ENCODE measurements at places on chromosomes 5 and 9.
A peak's percentile ranks its signal among the peaks of the same experiment; 100 is the strongest.

GRCh38 chr9:89532944-89533343 lies 35.0 kb upstream of the SEMA4D start:
- peaks cover 9% of the 10 kb centered on the region for H3K4me1 ChIP-seq
- H3K4me3 ChIP-seq, result no peak overlapping the region
- H3K27ac ChIP-seq, result no peak overlapping the region
- no peaks in the 10 kb centered on the region for H3K36me3 ChIP-seq

- H3K4me1 ChIP-seq, result peaks cover 10% of the 10 kb centered on the region
- H3K4me3 ChIP-seq, result no peak overlapping the region
- no peaks in the 10 kb centered on the region for H3K36me3 ChIP-seq
- H3K27me3 ChIP-seq, result peaks cover 93% of the 10 kb centered on the region
- DNase-seq, result no peak
Observed at GRCh38 chr5:153209016-153209415, 281.5 kb upstream of the GRIA1 start.

GRCh38 chr9:127418037-127418471 lies 6.1 kb upstream of the ZNF79 start:
- no peak for DNase-seq
- H3K4me3 ChIP-seq, result peak overlapping the region; percentile 18
- H3K4me1 ChIP-seq, result peaks cover 26% of the 10 kb centered on the region
- H3K27ac ChIP-seq, result no peak overlapping the region
- no peaks in the 10 kb centered on the region for H3K27me3 ChIP-seq
- H3K36me3 ChIP-seq, result no peaks in the 10 kb centered on the region

- peaks cover 4% of the 10 kb centered on the region for H3K36me3 ChIP-seq
- H3K4me3 ChIP-seq, result no peak overlapping the region
- H3K4me1 ChIP-seq, result no peaks in the 10 kb centered on the region
Observed at GRCh38 chr5:83744821-83745220, 24.2 kb upstream of the HAPLN1 start.

GRCh38 chr9:112200711-112201110 lies 25.6 kb upstream of the SUSD1 start:
- no peaks in the 10 kb centered on the region for H3K27me3 ChIP-seq
- peaks cover 27% of the 10 kb centered on the region for H3K36me3 ChIP-seq

DNA sequence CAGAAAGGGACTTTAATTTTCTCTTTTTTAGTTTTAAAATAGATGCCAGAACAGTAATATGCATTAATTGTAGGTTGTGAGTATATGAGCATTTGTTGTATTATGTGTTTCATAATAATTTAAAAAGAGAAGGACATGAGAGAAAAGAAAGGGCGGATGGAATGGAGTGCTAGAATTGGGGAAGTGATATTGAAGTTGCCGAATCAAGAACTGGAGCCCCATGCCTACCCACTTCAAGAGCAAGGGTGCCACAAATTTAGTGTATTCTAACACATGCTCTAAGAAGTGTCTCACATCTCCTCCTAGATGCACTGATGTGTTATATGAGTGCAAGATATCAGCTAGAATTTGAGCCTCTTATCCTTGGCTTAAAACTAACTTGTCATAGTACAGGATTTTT lies 43.6 kb upstream of the FYB1 start:
- no peaks in the 10 kb centered on the region for H3K4me1 ChIP-seq
- H3K36me3 ChIP-seq, result no peaks in the 10 kb centered on the region
- H3K27ac ChIP-seq, result no peak overlapping the region

GRCh38 chr9:87662808-87663528 lies 63.0 kb upstream of the CTSL start:
- no peak overlapping the region for H3K4me3 ChIP-seq
- H3K27ac ChIP-seq, result peak overlapping the region; percentile 48
- peaks cover 6% of the 10 kb centered on the region for H3K4me1 ChIP-seq
- H3K27me3 ChIP-seq, result no peaks in the 10 kb centered on the region
- H3K36me3 ChIP-seq, result peaks cover 49% of the 10 kb centered on the region

DNA sequence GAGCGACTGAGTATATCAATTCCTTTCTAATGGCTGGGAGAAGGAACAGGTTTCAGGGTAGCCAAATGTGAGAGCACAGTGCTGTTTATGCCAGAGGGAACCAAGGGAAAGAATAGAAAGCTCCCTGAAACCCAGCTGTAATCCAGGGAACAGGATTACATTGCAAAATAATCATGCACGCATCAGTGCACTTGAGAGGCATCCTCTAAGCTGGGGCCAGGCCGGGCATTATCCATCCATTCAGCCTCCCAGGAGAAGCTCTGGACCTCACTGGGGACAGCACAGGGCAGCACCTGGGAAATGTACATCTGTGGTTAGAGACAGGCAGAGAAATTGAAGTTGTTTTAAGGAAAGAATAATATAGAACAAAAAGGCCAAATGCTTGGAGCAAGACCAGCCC lies 72.7 kb downstream of the MTRR start:
- no peak overlapping the region for H3K27ac ChIP-seq
- no peak for DNase-seq
- H3K27me3 ChIP-seq, result no peaks in the 10 kb centered on the region
- H3K36me3 ChIP-seq, result peaks cover 12% of the 10 kb centered on the region

- no peak overlapping the region for H3K4me3 ChIP-seq
- no peak overlapping the region for H3K27ac ChIP-seq
- no peaks in the 10 kb centered on the region for H3K27me3 ChIP-seq
Observed at GRCh38 chr9:114085387-114085789, 7.3 kb upstream of the AMBP start.

- no peak overlapping the region for H3K27ac ChIP-seq
- H3K27me3 ChIP-seq, result no peaks in the 10 kb centered on the region
- no peak overlapping the region for H3K4me3 ChIP-seq
- DNase-seq, result no peak
- no peaks in the 10 kb centered on the region for H3K36me3 ChIP-seq
- no peaks in the 10 kb centered on the region for H3K4me1 ChIP-seq
Observed at GRCh38 chr5:100818340-100818739, 84.7 kb downstream of the ST8SIA4 start.

GRCh38 chr5:84092738-84093137 lies 291.9 kb downstream of the EDIL3 start:
- no peak overlapping the region for H3K4me3 ChIP-seq
- no peak overlapping the region for H3K27ac ChIP-seq
- no peaks in the 10 kb centered on the region for H3K27me3 ChIP-seq
- DNase-seq, result no peak

GRCh38 chr9:123864251-123864650 lies 65.7 kb downstream of the DENND1A start:
- H3K27me3 ChIP-seq, result peaks cover 96% of the 10 kb centered on the region
- no peak overlapping the region for H3K4me3 ChIP-seq

GRCh38 chr5:644971-645370 lies 32.8 kb downstream of the CEP72 start:
- H3K36me3 ChIP-seq, result peaks cover 4% of the 10 kb centered on the region
- H3K27ac ChIP-seq, result no peak overlapping the region
- no peaks in the 10 kb centered on the region for H3K27me3 ChIP-seq
- no peak overlapping the region for H3K4me3 ChIP-seq
- H3K4me1 ChIP-seq, result no peaks in the 10 kb centered on the region
- no peak for DNase-seq

DNA sequence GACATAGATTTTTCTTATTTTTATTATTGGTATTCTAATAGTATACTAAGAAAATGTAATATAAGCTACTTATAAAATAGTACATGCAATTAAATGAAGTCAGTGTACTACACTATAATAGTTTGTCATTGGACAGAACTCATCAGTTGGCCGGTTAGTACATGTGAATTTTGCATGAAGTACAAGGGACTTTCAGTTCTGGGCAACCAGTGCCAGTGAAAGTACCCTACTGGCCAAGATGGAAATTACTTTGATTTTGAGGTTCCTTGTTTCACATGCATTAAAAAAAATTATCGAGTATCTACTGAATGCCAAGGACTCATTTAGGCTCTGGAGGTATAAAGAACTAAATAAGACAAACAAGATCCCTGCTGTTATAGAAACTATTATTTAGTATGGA lies 213.4 kb upstream of the ELL2 start:
- peaks cover 16% of the 10 kb centered on the region for H3K4me1 ChIP-seq
- no peaks in the 10 kb centered on the region for H3K36me3 ChIP-seq
- DNase-seq, result no peak
- H3K27me3 ChIP-seq, result no peaks in the 10 kb centered on the region

GRCh38 chr5:14447958-14448911 lies 133.4 kb upstream of the OTULINL start:
- H3K27ac ChIP-seq, result peak overlapping the region; percentile 86
- no peaks in the 10 kb centered on the region for H3K27me3 ChIP-seq
- H3K36me3 ChIP-seq, result peaks cover 7% of the 10 kb centered on the region
- DNase-seq, result no peak
- H3K4me1 ChIP-seq, result peaks cover 79% of the 10 kb centered on the region

DNA sequence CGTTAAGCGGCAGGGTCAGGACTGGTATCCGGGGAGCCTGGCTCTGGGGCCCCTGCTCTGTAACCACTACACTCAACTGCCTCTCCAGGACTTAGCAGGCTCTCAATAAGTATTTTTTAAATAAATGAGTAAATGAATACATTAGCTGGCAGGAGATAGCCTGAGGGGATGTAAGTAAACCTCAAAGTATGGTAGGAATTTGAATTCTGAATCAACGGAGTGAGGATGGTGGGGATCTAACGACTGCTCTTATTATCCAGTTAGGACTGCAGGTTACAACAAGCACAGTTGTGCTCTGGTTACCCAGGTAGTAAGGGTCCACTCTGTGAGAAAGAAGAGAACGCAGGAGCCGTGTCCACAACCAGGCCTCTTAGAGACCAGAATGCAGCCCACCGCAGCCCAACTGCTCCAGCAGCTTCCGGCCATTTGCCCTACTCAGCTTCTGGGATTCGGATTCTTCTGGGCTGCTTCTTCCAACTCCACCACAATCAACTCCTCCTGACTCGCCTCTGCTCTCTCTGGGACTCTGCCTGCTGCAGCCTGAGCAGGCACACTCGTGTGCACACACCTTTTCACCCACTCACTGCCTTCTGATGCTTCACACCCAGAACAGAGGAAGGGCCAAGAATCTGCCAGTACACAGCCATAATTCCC lies 52.6 kb downstream of the MED27 start:
- H3K36me3 ChIP-seq, result no peaks in the 10 kb centered on the region
- DNase-seq, result no peak
- H3K4me3 ChIP-seq, result no peak overlapping the region
- H3K27me3 ChIP-seq, result no peaks in the 10 kb centered on the region

DNA sequence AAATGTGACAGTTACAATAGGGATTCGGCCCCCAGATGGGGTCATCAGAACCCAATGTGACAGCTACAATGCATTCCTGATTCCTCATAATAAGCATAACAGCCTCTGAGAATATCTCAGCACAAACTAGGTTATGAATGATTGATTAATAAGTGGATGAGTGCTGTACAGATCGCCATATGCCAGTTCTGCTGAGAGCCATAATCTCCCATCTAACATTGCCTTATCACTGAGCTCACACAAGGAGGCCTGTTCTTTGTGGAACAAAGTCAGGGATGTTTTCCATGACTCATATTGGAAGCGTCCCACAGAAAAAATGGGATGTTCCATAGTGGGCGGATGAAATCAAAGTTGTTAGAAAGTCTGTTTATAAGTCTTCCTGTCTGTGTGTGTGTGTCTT lies 89.6 kb downstream of the KIF4B start:
- H3K4me3 ChIP-seq, result no peak overlapping the region
- peaks cover 3% of the 10 kb centered on the region for H3K27me3 ChIP-seq
- H3K36me3 ChIP-seq, result no peaks in the 10 kb centered on the region
- no peaks in the 10 kb centered on the region for H3K4me1 ChIP-seq

GRCh38 chr5:20601678-20602100 lies 613.7 kb upstream of the CDH18 start:
- DNase-seq, result no peak
- peaks cover 3% of the 10 kb centered on the region for H3K36me3 ChIP-seq
- no peaks in the 10 kb centered on the region for H3K27me3 ChIP-seq
- no peaks in the 10 kb centered on the region for H3K4me1 ChIP-seq
- no peak overlapping the region for H3K4me3 ChIP-seq

DNA sequence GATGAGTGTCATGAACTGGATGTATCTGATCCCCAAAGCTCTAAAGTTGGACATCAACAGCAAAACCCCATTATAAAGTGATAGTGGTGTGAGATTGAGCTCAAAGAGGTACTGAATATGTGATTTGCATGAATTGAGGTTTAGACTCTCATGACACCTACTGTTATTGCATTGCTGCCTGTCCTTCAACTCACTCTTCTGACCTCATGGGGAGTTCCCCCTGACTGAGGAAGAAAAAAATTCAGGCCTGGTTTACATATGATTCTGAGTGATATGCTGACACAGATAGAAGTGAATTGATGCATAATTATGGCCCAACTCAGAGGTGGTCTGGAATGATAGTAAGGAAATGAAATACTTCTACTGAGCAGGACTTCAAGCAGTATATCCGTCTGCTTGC lies 76.2 kb upstream of the CHD1 start:
- H3K36me3 ChIP-seq, result no peaks in the 10 kb centered on the region
- DNase-seq, result no peak
- H3K4me1 ChIP-seq, result peaks cover 9% of the 10 kb centered on the region
- no peaks in the 10 kb centered on the region for H3K27me3 ChIP-seq

DNA sequence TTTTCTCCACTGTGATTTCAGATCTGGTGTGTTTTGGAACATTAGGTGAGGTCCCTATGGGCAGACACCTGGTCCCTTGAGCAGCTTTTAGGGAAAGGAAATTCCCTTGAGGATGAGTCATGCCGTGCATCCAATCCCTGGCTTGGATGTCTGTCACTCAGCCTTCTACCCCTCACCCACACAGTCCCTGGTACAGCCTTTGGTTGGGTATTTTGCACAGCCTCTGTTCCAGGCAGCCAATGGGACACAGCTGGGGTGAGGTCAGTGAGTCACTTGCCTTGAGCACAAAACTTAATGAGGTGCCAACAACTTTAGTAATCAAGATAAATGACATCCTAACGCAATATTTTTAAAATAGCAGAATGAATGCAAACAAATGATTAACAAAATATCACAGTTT lies 22.7 kb upstream of the SVEP1 start:
- DNase-seq, result no peak
- H3K27me3 ChIP-seq, result no peaks in the 10 kb centered on the region
- H3K4me1 ChIP-seq, result peaks cover 4% of the 10 kb centered on the region

- no peaks in the 10 kb centered on the region for H3K27me3 ChIP-seq
- DNase-seq, result no peak
- H3K4me1 ChIP-seq, result no peaks in the 10 kb centered on the region
- no peak overlapping the region for H3K27ac ChIP-seq
- H3K4me3 ChIP-seq, result no peak overlapping the region
Observed at GRCh38 chr5:116876240-116876840, 301.7 kb upstream of the SEMA6A start.

DNA sequence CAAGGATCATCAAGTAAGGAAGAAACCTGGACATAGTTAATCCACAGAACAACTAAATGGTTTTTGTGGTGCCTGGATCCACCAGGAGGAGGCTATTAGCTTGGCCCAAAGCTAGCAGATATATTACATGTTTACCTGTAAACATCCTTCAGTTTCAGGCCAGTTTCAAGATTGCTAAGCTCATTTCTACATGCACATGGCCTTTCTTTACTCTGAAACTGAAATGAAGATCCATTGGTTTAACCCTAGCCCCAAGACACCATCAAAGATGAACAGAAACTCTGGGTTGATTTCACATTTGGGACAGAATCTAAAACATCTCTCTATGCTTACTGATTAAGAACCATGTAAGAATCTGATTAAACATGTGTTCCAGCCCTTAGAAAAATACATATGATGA lies 611.8 kb downstream of the TLE1 start:
- H3K36me3 ChIP-seq, result no peaks in the 10 kb centered on the region
- H3K27me3 ChIP-seq, result no peaks in the 10 kb centered on the region
- no peak overlapping the region for H3K27ac ChIP-seq
- H3K4me3 ChIP-seq, result no peak overlapping the region
- H3K4me1 ChIP-seq, result peaks cover 4% of the 10 kb centered on the region
